ENCODE measurements at places on chromosomes 1 and 21.

DNA sequence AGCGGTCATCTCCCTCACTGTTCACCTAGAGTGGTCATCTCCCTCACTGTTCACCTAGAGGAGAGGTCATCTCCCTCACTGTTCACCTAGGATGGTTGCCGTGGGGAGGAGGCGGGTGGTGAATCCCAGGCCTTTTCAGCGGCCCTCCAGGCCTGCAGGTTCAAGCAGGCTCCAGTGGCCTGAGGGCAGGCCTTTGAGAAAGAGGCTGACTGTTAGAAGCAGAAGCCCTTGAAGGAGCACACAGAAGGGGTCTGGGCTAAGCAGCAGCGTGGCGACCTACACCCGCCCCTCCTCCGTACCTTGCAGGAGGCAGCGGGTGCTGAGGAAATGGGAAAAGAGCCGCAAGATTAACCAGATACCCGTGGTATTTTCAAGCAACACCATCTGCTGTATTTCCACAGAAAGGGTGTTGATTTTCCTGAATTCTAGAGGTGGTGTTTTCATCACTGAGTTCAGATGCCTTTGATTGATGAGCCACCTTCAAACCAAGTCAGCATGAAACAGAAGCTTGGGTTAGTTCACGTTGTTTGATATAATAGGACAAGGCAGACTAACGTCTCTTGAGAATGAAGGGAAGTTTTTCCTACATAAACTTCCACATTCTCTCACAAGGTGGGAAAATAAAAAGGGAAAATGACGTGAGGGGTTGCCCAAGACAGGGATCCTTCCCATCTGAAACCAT is 289.5 kb downstream of the KIF26B start:
- no peak for DNase-seq

GRCh38 chr1:55617288-55617982 is 402.3 kb upstream of the USP24 start:
- DNase-seq, result no peak

DNA sequence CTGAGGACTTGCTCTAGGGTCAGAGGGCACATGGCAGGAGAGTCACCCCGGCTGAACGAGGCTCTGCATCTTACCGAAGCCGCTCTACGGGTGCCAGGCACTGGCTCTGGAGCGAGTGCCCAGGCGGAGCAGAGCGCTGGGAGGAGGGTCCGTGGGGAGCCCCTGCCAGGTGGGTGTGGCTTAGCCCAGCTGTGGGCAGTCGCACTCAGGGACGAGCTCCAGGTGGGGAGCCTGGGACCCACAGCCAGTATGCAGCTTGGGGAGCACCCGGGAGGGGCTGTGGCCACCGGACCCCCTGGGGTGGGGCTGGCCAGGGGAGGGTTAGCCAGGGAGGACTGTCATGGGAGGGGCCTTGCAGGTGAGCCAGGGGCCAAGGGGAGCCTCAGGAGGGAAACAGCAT is 3.8 kb downstream of the AGRN start:
- no peak for DNase-seq

- DNase-seq, result no peak
Observed at GRCh38 chr1:182015360-182015759, 46.2 kb downstream of the ZNF648 start.

DNA sequence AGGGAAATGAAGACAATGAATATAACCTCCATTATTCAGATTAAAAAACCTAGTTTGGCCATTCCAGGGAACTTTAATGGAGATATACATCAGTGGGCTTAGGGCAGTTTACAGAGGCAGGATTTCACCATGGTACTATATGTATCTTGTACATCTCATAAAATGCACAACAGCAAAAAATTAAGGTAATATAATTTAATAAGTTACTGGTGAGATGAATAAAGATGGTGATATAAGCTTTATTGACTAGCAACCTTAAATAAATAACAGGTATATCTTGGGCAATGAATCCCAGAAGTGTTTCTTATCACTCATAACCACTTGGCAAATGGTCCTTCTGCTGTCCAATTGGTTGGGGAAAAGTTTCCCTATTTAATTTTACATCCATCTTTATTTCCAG is 29.0 kb downstream of the XCL1 start:
- DNase-seq, result no peak

GRCh38 chr1:30693366-30693765 is 30.0 kb downstream of the MATN1 start:
- no peak for DNase-seq

DNA sequence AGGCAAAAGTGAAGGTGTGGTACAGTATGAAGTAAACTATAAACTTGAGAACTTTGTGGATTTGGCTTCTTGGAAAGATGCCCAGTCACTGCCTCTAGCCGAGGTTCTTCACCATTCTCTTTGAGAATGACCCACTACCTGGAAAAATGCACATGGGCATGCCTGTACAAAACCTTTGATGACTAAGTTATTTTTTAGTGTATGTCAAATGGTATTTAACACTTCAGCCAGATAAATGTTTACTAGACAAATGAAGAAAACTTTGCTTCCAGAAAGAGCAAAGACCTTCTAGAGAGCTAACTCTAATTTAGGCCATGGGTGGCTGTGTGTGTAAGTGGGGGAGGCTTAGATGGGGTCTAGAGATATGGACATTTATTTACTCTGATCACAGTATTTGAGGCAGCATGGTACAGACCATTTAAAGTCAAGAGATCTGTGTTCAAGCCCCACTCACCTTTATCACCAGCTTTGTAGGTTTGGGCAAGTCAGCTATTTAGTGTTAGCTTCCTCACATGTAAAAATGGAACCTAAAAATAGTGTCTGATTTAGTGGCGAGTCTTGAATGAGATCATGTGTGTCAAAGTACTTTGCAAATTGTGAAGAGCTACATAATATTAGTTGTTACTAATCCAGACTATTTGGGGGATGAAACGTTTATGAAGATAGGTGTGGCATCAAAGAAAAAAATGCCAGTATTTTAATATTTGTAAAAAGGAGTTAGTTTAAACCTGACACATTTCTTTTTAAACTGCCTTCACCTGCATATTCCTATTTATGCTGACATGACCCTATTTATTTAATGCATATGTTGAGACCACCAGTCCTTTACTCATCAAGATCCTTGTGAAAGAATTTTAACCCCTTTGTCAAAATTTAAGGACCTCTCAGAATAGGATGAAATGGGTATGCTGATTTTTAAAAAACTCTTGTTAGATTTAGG is 20.2 kb downstream of the NFYC start:
- DNase-seq, result no peak

GRCh38 chr1:39539252-39539790 is 37.3 kb downstream of the PABPC4 start:
- DNase-seq, result peak; percentile 53

DNA sequence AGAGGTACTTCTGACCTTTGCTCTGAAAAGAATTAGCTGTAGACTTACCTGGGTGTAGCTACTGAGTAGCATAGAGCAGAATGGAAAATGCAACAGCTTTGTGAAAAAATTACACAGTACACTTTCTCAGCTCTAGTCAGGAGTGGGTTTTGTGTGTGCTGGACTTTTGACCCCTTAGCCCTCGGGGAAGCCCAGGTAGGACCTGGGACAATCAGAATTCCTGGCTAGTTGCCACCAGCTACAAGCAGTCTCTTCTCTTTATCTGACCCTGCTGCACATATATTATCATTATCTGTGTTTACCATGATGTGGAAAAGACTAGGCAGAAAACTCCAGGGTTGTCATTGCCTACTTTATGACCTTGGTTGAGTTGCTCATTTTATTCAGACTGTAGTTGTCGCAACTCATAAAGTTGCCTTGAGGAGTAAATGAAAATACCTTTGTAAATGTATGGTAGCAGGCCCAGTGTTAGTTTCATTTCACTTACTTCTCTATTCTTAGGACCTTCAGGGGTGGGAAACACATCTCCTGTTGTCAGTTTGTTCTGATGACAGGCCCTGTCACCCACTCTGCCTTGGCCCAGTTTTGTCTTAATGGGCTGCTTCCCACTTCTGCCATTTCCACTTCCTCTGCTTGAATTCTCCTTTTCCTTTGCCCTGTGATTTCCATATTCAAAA is 5.4 kb downstream of the NEK7 start:
- peak; percentile 15 for DNase-seq

DNA sequence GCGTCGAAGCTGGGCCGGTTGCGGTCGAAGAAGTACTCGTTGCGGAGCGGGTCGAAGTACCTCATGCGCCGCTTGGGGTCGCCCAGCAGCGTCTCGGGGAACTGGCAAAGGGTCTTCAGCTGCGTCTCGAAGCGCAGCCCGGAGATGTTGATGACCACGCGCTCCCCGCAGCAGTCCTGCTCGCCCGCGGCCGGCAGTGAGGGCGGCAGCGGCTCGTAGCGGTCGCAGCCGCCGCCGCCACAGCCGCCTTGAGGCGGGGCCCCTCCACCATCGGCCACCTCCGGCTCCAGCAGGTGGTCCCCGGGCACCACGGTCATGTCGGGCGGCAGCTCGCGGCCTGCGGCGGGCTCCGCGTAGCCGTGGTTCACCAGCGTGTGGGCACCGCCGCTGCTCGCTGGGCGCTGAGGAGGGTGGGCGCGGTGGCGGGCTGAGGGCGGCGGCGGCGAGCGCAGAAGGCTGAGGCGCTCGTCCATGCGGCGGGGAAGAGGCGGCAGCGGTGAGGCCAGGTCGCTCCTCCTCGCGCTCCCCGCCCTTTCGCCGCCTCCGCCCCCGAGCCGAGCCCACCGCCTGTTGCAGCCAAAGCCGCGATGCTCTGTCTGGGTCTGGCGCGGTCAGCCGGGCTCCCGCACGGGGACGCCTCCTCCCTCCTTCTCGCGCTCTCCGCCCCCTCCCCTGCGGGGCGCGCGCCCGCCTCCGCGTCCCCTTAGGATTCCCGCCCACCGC is at the start of gene KCNA3:
TSS of gene KCNA3 (minus strand) at position 604 of the 723 bp plus-strand sequence. CDS start at position 473, 131 bp downstream.
- peak; percentile 80 for DNase-seq

DNA sequence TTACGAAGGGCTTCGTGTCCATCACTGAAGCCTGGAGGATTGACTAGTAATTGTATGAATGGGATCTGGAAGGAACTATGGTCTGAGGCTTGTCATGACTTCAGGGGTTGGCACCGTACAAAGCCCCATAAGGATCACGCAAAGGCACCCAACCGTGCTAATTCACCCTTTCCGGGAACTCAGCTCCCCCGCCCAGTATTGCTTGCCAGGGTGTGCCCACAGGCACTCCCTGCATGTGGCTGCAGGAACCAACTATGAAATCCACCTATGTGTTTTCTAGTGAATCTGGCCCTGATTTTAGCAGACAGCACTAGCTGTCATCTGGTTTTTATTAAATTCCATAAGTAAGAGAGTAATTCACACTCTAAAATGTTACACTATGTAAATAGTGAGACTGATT is 139.2 kb downstream of the TM2D1 start:
- DNase-seq, result no peak

GRCh38 chr1:234639961-234640360 is 30.0 kb upstream of the IRF2BP2 start:
- no peak for DNase-seq

DNA sequence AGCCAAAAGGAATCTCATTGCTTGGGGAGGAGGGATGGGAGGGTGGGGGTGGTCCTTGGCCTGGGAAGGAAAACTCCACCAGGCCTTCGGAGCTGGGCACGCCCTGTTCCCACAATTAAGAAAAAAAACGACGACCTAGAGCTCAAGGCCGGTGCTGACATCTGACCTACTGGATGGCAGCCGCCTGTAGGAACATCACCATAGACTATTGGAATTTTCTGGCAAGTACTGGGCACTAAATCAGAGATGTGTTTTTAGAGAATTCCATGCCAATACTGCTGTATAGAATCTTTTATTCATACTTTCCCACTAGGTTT is 729 bp downstream of the NADK start:
- no peak for DNase-seq

DNA sequence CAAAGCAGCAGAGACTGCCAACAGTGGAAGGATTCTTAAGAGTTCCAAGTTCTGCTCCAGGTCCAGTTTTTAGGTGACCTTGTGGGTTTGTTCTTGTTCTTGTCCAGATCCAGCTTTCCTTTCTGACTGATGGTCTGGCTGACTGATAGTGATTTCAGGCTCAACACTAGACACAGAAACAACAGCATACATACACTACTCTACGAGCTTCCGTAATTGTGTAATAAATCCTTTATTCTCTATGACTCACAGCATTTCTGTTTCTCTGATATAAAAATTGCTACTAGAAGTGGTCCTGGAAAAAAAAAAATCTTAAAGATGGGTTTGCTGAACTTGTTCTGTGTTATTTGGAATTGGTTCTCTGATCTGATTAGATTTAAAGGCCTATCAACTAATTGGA is 62.2 kb upstream of the PTCH2 start:
- no peak for DNase-seq

DNA sequence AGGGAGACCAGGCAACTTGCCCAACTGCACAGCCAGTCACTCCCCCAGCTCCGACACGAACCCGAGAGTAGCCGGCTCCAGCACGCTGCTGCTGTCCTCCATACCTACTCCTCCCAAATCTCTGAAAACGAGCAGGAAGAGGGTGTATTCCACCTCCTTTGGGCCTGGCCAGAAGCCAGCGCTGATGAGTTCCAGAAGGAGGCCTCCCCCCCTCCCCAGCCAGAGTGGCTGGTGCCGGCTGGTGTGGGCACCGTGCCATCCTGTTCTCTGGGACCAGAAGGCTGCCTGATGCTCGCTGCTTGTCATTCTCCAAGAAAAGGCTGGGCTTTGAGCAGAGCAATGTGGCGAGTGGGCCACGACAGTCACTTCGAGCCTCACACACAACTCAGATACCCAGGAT is 22.2 kb downstream of the KCNN3 start:
- DNase-seq, result no peak

DNA sequence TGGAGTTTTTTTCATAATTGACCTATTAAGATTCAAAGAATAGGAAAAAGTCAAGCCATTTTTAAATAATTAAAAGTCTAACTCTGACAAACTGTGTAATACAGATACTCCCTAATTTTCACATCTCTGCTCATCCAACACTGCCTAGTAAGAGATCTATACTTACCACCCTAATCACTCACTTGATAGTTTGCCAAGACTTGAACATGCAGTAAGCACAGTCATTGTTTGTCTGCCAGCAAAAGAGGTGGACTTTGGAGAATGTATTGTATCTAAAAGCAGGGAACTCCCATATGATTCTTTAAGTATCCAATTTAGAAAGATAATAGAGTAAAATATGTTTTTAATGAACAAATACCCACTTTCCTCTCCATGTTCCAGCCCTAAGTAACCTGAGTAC is 15.5 kb downstream of the TMEM59 start:
- no peak for DNase-seq

DNA sequence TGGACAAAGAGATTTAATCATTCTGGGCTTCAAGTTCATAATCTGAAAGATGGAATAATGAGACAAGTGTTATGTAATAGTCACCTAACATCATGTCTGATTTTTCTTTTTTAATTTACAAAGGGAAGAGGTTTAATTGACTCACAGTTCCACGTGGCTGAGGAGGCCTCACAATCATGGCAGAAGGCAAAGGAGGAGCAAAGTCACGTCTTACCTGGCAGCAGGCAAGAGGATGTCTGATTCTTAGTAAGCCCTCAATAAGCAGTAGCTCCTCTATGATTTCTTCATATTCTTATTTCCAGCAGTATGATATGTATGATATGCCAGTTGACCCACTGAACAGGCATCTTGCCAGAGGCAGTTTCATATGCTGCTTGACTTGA is 152.7 kb downstream of the S1PR1 start:
- no peak for DNase-seq

GRCh38 chr1:48190881-48191280 is 31.6 kb upstream of the SLC5A9 start:
- no peak for DNase-seq

- DNase-seq, result no peak
Observed at GRCh38 chr21:35149698-35150097, 100.6 kb upstream of the RUNX1 start.

- peak; percentile 51 for DNase-seq
Observed at GRCh38 chr1:160997323-160998038, 23.5 kb downstream of the F11R start.

Data from CD4-positive, alpha-beta T cell treated with Interferon gamma for 1 hour (primary cell).